Esophagus squamous epithelium (tissue), 5 donors: ENCODE measurements at places on chromosomes 11 and 22.

- no peak for DNase-seq
These were observed 62.1 kb upstream of the PHOX2A start for GRCh38 chr11:72305891-72306585.

- DNase-seq: no peak
These were observed 27.6 kb downstream of the DKK3 start for GRCh38 chr11:11980841-11981308.

DNA sequence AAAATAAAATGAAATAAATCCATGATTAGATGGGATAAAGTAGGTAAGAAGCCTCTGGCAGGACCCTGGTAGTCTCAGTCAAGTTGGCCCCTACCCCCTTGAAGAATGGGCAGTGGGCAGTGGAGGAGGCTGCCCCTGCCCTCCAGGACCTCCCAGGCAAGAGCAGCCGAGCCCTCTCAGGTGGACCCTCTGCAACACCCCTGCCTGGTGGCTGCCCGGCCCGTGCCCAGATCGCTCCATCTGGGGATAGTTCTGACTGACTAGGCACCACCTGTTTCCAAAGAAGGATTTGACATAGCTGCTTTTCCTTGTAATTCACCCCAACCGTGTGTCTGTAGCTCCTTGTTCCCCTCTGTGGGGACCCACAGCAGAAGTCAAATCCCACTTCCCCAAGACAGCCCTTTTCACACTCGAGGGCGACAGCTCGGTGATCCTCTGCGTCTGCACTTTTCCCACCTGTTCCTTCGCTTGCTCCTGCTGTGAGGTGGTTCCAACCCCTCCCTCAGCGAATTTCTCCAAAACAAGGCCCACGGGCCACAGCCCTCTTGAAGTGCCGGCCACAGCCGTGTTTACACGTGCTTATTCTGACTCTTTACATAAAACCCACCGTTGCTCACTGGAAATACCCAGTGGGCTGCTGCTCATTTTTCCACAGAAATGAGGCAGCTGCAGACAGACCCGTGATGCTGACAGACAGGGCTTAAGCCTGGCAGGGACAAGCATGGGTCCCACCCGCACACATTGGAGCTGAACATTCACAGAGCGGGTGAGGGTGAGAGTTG, 5.5 kb upstream of the TMPRSS13 start:
- no peak for DNase-seq

GRCh38 chr11:125938418-125938817, 7.4 kb upstream of the VSIG10L2 start:
- DNase-seq: no peak

GRCh38 chr11:124278261-124278660, 22.1 kb downstream of the OR8G5 start:
- no peak for DNase-seq

- no peak for DNase-seq
These were observed 106.8 kb downstream of the RBFOX2 start for GRCh38 chr22:35921777-35922176.

- no peak for DNase-seq
These were observed 8.4 kb downstream of the UVRAG start for GRCh38 chr11:75823415-75823814.

- no peak for DNase-seq
These were observed 8.8 kb downstream of the TRAF6 start for GRCh38 chr11:36501236-36501635.
